Epithelial cell of esophagus (primary cell): ENCODE measurements at places on chromosomes 5 and 9.
A peak's percentile ranks its signal among the peaks of the same experiment; 100 is the strongest.

GRCh38 chr5:2714026-2714425, 37.5 kb downstream of the IRX2 start:
- DNase-seq, result no peak

- DNase-seq, result no peak
These were observed 179.0 kb upstream of the ADRA1B start for GRCh38 chr5:159737263-159737662.

GRCh38 chr9:126443144-126443543, 116.5 kb downstream of the MVB12B start:
- DNase-seq, result no peak

DNA sequence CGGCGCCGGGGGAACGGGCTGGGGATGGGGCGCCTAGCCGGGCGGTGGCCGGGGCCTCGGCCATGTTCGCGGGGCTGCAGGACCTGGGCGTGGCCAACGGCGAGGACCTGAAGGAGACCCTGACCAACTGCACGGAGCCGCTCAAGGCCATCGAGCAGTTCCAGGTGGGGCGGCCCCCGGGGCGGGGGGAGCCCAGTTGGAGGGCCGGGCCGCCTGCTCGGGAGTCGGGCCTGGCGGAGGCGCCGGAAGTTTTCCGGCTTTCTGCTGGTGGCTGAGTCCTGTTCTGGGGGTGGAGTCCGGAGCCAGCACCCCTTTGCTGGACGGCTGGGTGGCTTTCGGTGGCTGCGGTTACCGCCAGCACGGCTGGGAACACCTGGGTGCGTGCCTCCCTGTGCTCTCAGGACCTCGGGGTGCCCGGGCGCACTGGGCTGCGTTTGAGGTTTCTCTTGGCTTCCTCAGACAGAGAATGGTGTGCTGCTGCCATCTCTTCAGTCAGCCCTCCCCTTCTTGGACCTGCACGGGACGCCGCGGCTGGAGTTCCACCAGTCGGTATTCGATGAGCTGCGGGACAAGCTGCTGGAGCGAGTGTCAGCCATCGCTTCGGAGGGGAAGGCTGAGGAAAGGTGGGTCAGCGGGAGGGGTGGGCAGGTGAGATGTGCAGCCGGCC, 454 bp downstream of the NELFB start:
- peak; percentile 45 for DNase-seq

GRCh38 chr5:83567741-83568140, 96.2 kb downstream of the VCAN start:
- DNase-seq, result no peak

DNA sequence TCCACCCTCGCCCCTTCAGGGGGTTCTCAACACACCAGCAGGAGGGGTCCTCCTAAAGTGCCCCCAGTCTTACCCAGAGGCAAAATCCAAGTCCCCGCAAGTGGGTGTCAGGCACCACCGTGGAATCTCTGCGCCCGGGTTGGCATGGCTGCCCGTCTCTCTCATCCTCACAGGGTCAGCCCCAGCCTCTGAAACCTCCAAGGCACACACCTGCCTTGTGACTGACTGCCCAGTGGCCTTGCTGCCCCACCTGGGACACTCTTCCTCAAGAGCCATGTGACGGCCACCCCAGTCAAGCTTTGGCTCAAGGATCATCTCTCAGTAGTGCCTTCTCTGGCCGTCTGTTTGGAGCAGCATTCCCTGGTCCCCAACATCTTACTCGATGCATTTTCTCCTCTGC, 4.9 kb downstream of the FBP2 start:
- no peak for DNase-seq

- peak; percentile 26 for DNase-seq
These were observed 7.9 kb downstream of the CMYA5 start for GRCh38 chr5:79697222-79698170.
